ENCODE measurements at places on chromosomes 6 and 20.

DNA sequence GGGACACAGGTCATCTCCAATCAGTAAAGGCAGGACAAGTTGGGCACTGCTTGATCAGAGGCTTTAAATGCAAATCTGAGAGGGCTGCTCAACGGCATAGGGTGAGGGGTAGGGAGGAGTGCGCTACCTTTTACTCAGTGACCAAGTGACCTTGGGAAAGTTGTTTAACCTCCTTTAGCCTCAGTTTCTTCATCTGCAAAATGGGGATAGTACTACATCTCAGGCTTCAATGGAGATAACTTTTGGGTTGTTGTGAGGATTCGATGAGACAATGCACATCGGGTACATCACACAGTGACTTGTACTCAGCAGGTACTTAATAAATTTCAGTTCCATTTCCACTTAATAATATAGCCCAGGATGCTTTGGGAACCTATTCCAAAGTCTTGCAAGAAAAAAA, 22.6 kb downstream of the MDGA1 start:
- no peak for DNase-seq

DNA sequence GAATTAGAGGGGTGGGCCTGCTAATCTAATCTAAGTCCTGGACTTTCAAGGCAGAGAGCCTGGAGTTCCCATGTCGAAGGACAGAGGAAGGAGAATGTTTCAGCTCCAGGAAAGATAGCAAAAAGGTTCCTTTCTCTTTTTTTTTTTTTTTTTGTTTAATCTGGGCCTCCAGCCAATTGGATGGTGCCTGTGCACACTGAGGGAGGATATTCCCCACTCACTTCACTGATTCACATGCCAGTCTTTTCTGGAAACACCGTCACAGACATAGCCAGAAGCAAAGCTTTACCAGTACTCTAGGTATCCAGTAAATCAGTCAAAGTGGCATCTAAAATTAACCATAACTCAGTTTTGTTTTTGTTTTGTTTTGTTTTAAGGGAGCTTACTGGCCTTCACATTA, 721.1 kb downstream of the TENT5A start:
- no peak for DNase-seq

- no peak for DNase-seq
Measured at GRCh38 chr6:113082745-113083144, 735.6 kb downstream of the RFPL4B start.

- DNase-seq = no peak
Measured at GRCh38 chr6:36200998-36201596, 4.6 kb downstream of the BRPF3 start.

DNA sequence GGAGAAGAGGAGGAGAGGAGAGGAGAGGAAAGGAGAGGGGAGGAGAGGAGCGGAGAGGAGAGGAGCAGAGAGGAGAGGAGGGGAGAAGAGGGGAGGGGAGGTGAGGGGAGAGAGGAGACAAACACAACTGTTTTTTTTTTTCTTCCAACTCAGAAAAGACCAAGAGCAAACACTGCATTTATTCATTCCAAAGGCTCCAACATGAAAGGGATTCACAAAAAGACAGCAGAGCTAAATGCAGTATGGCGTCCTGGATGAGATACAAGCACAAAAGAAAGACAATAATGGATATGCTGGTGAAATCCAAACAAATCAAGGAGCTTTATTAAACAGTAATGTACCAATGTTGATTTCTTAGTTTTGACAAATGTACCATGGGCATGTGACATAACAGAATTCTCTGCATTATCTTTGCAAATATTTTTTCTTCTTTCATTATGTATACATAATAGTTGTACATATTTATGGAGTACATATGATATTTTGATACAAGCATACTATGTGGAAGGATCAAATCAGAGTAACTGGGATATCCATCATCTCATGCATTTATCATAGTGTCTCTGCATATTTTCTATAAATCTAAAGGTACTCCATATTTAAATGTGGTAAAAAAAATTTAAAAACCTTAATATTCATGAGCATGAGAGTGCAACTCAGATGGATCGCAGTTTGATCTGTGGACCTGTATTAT, 204.6 kb downstream of the CBLN4 start:
- DNase-seq = no peak

DNA sequence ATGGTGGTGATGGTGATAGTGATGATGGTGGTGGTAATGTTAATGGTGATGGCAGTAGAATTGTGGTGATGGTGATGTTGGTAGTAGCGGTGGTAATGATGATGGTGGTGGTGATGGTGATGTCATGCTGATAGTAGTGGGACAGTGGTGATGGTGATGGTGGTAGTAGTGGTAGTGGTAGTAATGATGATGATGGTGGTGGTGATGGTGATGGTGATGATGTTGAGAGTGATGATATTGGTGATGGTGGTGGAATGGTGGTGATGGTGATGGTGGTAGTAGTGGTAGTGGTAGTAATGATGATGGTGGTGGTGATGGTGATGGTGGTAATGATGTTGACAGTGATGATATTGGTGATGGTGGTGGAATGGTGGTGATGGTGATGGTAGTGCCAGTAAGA, 128.8 kb downstream of the LPA start:
- DNase-seq = no peak

DNA sequence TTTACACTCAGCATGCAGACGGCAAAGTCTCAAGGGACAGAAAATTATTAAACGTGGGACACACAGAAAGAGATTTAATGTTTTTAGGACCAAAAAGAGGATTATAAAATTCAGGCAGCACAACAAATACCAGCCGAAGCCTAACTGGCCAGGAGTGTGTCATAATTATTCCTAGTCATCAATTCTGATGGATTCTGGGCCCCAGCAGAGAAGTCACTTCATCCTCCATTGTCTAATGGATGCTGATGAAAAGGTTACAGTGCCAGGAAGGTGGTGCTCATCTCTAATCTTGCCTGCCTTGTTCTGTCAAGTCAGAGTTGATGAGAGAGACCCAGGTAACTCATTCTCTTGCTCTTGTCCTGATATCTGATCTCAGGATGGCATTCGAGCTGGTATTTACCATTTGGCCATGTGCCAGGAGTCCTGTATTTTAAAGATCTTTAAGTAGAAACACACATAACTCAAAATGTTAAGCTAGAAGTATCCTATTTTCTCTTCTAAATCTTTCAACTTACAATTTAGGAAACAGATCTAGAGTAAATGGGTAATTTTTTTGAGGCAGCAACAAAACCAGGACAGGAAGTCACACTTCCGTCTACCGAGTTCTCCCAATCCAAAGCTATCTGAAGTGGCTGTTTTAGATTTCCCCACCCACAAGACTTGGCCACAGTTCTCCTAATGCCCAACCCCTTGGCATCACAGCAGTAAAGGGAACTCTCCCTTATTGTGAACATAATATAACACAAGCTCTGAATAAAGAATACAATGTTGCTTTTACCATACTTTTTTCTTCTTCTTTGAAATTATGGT, 50.0 kb downstream of the ADAT2 start:
- DNase-seq = no peak

DNA sequence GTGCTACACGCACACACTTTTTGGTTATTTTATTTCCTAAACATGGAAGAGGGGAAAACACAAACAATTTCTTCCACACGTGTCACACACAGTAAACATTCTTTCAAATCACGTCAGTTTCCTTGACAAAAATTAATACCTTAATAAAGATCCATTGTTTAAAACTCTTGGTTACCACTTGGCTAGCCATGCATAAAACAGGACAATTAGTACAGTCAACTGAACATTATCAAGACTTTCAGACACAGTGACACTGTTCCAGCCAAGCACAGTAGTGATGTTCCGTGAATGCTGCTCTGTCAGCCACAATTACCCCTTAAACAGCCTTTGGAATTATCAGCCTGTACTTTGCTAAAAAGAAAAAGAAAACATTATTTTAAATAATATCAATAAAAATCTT, 50.8 kb downstream of the GMDS start:
- no peak for DNase-seq

DNA sequence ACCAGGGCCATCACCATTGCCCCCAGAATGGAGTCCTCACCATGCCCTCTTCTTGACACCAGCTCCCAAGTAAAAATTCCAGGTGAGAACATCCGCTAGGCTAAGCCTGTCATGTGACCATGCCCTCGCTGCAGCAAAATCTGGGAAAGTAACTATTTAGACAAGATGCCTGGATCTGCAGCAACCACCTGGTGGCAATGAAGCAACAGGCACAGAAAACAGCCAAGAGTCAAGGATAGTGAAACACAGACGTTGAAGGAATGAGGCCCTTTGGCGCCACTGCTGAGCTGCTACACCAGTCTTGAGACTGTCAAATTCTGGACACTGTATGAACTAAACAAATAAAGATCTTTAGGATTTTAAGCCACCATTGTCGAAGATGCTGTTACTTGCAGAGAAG, 30.1 kb upstream of the TGM6 start:
- DNase-seq = no peak

- DNase-seq = peak; percentile 16
Measured at GRCh38 chr6:11277275-11278206, 45.1 kb upstream of the NEDD9 start.

DNA sequence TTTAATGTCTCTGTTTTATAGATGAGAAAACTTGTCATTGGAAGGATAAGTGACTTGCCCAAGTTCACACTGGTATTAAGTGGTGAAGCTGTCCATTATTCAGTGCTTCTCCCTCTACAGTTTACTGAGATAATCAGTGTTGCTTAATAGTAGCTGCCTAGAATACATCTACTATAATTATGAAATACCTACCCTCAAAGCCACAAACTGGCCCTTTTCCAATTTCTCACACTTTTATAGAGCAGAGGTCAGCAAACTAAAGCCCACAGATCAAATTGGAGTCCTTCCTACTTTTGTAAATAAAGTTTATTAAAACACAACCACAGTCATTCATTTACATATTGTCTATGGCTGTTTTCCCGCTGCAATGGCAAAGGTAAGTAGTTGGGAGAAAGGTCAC, 73.5 kb downstream of the EYS start:
- DNase-seq = no peak

- no peak for DNase-seq
Measured at GRCh38 chr20:49620364-49621240, 52.7 kb upstream of the PTGIS start.

DNA sequence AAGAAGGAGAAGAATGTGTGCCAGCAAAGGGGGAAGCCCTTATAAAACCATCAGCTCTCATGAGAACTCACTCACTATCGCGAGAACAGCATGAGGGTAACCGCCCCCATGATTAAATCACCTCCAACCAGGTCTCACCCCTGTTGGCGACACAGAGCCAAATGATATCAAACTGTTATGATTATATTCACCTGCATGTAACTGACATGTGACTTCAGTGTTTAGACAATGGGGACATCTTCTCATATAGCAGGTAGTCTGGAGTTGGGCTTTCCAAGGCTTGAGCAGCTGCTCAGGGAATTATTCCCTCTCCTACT, 115.2 kb downstream of the SASH1 start:
- no peak for DNase-seq

GRCh38 chr6:123742626-123743025, 61.0 kb upstream of the NKAIN2 start:
- DNase-seq = no peak

- no peak for DNase-seq
Measured at GRCh38 chr6:49454787-49455709, 8.0 kb downstream of the MMUT start.

- DNase-seq = no peak
Measured at GRCh38 chr20:62751551-62752150, 43.0 kb downstream of the NTSR1 start.

DNA sequence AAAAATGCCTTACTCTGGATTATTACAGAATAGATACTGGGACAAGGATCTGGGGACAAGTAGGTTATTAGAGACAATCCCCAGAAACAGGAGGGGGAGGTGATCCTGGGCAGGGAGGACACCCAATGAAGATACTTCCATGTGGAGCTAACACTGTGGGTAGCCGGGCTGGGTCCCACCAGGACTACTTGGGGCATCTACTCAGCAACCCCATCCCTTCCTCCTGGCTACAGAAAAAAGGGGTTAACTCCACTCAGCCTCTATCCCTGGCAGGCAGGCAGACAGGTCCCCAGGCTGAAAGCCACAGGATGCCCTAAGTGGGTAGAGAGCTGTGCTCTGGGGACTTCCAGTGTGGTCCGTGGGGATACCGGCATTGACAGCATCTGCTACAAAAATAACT, 68.0 kb upstream of the NXT1 start:
- no peak for DNase-seq

DNA sequence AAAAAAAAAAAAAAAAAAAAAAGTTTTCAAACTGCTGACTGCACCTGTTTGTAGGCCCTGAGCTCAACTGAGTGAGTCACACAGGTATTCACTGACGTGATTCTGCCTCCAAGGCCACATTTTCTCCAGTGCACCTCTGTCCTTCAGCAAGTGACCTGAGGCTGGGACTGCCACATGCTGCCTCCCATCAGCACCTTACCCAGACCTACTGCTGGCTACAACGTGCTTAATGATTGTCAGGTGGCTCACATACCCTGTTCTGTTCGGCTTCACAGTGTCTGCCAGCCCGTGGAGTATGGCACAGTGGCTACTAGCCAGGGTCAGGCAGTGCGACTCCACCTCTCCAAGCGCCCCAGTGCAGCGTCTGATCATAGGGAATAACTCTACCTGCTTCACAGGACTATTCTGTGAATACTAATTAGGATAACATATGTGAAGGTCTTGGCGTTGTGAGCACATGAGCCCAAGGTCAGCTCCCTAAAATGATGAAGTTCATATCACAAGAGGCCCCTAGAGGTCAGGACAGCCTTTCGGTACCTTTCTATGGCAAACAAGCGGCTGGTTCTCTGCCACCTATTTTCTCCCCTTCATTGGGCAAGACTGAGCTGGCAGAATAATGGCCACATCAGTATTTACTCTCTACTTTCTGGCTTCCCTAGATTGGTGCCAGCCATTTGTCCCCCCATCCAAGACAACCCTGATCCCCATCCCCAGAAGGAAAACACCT, 28.1 kb downstream of the RIPOR3 start:
- DNase-seq = no peak

DNA sequence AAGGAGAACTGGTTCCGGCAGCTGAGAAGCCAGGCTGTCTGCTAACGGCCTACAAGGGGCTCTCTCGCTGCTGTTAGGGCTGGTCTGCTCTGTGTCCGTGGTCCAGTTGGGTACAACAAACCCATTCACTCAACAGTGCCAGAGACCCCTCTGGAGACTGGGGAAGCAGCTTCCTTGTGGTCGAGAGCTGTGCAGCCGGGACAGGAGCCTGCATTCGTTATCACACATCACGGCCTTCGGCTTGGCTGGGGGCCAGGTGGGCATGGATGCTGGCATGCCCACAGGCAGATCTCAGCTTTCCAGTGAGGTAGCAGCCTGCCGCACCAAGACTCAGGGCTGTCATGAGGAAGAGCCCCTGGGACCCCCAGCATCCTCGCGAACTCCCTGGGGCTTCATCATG, 124.7 kb downstream of the PREX1 start:
- no peak for DNase-seq

- DNase-seq = no peak
Measured at GRCh38 chr6:140140891-140141290, 766.4 kb upstream of the CITED2 start.

DNA sequence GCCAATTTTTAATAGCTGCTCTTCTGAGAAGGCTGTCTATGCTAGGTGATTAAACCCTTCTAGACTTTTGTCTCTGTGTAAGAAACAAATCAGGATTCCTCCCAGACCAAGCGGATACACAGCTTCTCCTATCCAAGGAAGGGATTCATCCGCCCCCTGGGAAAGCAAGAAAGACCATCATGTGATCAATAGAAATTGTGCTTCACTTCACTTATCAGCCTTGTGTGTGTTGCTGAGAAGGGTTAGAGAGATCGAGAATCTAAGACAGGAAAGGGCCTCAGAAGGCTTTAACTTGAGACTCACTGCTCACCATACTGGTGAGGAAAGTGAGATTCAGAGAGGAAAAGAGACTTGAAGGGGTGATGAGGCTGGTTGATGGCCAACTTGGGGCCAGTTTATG, 1.5 kb downstream of the ABCC10 start:
- no peak for DNase-seq

- no peak for DNase-seq
Measured at GRCh38 chr6:56753811-56754210, 111.1 kb upstream of the DST start.
